ENCODE measurements at places on chromosomes 2 and 18.

- ATAC-seq = no peak
Measured at GRCh38 chr2:233546774-233547173, 19.8 kb downstream of the USP40 start.

GRCh38 chr2:235502336-235502735 lies 8.5 kb downstream of the AGAP1 start:
- no peak for ATAC-seq

DNA sequence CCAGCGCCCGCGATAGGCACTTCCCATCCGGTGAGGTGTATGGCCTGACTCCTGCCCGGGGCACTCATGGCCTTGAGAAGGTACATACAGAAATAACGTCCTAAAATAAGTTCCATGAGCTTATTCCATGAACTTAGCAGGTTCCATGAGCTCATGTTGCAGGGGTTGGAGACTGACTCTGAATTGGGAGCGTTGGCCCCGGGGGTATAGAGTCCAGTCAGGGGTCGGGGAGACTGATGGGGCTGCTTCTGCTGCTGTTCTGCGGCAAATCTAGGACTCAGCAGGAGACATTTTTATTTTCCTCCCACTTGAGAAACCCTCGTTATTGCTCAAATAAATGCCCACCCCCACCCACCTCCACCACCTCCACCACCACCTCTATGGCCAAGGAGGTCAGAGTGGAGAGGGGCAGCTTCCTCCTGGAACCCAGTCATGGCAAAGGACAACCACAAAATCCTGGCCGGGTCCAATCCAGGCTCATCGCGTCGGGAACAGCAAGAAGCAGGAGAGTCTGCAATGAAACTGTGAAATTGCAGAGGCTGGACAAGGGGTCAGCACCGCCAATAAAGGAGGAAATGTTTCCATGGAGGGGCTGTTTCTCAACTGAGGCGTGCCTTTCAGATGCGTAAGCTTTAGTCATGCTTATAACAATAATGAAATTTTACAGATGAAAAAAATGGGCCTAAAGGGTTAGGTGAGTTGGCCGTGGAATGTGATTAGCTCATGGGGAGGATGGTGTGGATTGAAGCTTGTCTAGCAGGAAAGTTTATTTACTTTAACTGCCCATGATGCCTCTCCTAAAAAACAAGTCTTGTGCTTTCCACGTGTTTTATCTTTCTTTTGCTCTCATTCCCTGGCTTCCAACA lies 136.6 kb upstream of the ALKAL2 start:
- no peak for ATAC-seq

GRCh38 chr2:67896476-67896875 lies 166.3 kb downstream of the C1D start:
- ATAC-seq = no peak

DNA sequence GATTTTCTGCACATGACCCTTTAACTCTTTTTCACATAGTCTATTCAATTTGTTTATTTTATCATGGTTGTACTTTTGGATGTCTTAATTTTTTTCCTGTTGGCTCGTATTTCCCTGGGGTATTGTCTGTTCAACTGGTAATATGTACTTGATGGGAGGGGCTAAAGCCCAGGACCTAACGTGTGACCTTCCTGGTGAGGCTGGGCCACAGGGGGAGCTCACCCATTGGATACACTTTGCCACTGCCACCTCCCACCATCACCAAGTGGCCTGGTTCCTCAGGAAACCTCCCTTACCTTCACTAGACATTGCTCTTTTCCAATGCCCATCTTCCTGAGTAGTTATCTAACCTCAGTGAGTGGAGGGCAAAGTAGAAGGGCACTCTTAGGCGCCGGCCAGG lies 143.9 kb upstream of the LTBP1 start:
- no peak for ATAC-seq

DNA sequence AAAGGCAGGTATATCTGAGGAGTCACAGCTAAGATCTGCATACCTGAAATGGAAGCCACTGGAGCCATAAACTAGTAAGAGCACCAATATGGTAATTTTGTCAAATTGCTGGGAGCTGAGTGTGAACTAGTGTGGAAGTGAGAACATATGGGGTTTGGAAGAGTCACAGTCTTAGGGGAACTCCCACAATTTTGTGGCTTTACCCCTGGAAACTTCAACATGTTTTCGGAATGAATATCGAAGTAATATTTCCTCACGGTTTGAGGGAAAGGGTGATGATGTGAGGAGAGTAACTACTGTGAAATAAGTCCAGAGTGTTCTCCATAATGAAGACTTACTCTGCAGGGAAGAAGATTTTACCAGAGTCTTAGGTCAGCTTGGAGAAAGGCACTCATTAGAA lies 565.9 kb downstream of the RIT2 start:
- no peak for ATAC-seq

- ATAC-seq = no peak
Measured at GRCh38 chr2:96533292-96534073, 3.1 kb upstream of the ARID5A start.

DNA sequence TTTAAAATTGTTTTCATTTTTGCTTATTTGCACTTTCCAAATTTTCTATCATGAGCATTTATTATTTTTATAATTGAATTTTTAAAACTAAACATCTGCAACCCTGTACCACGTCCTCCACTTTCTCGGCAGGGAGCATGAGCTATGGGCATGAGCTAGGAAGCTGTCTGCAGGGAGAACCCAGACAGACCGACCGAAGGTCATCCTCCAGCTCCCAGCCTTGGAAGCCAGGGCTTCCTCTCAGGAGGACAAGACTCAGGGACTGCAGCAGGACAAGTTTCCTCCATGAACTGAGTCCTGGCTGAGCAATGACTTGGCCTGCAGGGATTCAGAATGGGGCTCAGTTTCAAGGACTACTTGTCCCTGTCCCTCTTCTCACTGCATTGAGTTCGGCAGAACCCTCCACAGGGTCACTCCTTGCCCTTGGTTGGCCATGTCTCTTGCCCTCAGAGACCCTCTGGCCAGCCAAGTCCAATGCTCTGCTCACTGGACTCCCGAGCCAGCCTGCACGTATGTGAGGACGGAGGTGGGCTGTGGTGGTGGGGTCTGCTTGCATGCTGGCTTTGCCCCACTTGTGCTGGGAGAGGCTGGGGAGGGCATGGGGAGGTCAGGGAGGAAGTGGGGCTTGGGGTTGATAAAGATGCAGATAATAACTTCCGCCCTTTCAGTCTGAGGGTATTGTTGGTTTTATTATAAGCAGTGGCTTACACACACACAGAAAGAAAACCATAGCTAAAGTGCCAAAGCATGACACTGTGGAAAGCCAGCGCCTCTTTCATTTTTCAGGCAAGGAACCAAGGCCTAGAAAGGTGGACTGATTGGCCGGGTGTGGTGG lies 6.6 kb downstream of the NMUR1 start:
- ATAC-seq = peak; percentile 37

GRCh38 chr2:26469092-26469710 lies 8.7 kb downstream of the OTOF start:
- no peak for ATAC-seq

GRCh38 chr2:199612509-199613130 lies 154.9 kb upstream of the SATB2 start:
- no peak for ATAC-seq

GRCh38 chr2:46257476-46257875 lies 39.7 kb upstream of the EPAS1 start:
- no peak for ATAC-seq
